Muscle of back (tissue), 13 donors: ENCODE measurements at places on chromosomes 13 and 19. TPM values are rescaled to one million over a fixed set of nuclear protein-coding genes. Genes with fewer than 3 reads are reported as not detected.

GRCh38 chr19:4373013-4373367 is 27.4 kb downstream of the SH3GL1 start:
- DNase-seq, result no peak

- peak; percentile 39 for DNase-seq
These were observed 129.5 kb downstream of the CYSLTR2 start for GRCh38 chr13:48783181-48783630.

KLK3 gene
- not detected for polyA plus RNA-seq

- no peak for DNase-seq
These were observed 1381.5 kb downstream of the SLITRK5 start for GRCh38 chr13:89052699-89053098.

GRCh38 chr19:511101-511851 is 4.0 kb downstream of the TPGS1 start:
- DNase-seq, result no peak

RNF113B gene
- not detected for polyA plus RNA-seq

KCTD15 gene
- 45.6 TPM for polyA plus RNA-seq

- no peak for DNase-seq
These were observed 24.1 kb downstream of the SLC25A30 start for GRCh38 chr13:45393941-45394570.

DNA sequence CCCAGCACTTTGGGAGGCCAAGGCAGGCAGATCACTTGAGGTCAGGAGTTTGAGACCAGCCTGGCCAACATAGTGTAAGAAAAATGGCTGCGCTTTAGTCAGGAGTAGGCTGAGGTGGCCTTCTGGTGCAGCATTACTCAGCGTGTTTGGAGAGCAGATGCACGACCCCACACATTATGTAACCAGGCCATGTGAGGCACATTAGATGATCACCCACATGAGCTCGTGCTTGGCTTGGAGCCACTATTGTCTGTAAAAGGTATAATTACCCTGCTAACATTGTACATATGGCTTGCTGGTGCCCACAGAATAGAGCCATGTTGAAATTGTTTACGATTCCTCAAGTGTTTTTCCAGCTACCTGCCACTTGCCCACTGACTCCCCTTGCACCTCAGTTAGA is 24.0 kb upstream of the SCEL start:
- no peak for DNase-seq

ZNF350 gene
- 7.8 TPM for polyA plus RNA-seq

GRCh38 chr13:23770973-23771372 is 118.2 kb downstream of the MIPEP start:
- DNase-seq, result no peak

- no peak for DNase-seq
These were observed 124.9 kb downstream of the CYSLTR2 start for GRCh38 chr13:48778610-48779009.

RNF17 gene
- polyA plus RNA-seq, result 0.13 TPM

ICAM4 gene
- polyA plus RNA-seq, result 0.54 TPM

DNA sequence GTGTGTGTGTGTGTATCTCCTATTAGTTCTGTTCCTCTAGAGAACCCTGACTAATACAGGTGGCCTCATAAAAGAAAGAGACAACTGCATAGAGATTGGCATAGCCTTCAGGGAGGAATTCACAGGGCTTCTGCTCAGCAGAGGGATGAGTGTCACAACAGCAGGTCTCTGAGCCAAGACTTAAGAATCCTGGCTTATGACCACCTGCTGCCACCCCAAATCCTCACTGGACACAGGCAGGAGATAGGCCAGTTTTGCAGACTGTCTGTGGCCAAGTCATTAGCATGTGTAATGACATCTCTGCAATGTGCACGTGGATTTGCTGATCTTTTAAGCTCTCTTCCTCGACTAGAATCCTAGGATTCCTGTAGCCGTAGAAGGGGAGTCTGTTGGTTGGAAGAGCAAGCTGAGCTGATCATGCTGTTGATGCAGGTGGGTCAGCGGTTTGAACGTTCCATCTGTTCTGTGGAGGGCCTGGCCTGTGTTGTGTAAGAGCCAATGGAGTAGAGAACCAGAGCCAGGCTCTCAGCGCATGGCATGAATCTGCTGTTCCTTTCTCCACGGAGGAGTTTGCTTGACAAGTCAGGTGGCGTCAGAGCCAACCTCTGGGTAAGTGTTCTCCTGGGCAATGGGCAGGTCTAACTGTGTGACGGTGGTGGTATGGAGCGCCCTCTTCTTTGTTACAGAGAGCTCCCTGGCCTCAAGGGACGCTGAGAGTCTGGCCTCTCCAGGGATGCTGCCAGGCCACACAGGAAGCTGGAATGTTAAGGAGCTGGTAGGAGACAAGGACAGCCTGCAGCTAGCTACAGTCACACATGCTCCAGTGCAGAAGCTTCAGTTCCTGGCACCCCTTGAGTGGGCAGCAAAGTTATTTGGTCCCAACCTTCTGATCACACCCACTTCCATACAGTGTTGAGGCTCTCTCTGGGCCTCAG is 503.1 kb downstream of the FOXO1 start:
- peak; percentile 49 for DNase-seq

SHD gene
- 93.3 TPM for polyA plus RNA-seq

SLITRK6 gene
- polyA plus RNA-seq, result 8.1 TPM

- DNase-seq, result no peak
These were observed 34.7 kb downstream of the PHF11 start for GRCh38 chr13:49530457-49530856.

GRCh38 chr19:16928916-16929315 is 40.1 kb downstream of the F2RL3 start:
- no peak for DNase-seq

DNA sequence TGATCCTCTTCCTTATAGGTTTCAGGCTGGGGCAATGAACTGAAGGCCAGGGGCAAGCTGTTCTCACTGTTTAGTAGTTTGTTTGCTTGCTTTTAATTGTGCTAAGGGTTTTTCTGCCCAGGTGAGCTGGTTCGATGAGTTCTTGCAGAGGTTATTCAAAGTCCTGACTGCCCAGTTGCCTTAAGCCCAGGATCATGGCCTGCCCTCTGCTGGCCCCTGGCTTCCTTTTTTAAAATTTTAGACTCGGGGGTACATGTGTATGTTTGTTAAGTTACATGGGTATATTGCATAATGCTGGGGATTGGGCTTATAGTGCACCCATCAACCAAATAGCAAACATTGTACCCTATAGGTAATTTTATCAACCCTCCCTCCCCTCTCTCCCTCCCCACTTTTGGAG is 65.7 kb downstream of the ZNF536 start:
- no peak for DNase-seq

DNA sequence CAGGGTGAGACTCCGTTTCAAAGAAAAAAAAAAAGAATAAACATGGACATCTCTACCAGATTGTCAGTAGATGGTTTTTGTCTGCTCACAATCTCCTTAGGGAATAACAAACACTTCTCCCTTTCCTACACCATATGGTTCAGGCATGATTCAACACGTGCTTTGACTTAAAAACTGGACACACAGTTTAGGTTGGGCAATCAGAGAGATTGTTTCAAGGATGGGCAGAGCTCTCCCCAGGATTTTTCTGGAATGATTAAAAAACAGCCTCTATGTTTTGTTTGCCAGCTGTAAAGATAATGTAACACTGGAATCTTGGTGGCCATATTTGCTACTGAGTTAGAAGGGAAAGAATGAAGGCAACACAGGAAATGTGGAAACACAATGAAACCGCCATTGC is 150.1 kb upstream of the TSC22D1 start:
- peak; percentile 61 for DNase-seq

DNA sequence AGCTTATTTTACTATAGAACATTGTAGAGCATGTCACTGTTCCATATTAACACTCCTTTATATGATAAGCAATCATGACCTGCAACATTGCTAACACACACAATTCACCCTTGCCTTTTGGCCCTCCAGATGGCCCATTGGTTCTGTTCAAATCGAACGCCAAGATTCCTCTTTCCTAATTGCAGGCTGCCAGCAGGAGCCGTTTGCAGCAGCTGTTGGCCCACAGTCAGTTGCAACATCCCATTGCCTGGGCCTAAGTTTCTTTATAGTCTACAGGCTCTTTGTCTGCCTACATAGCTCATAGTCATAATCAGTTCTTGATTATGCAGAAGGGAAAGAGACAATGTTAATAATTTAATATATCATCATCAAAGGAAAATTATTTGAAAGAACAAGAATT is 37.6 kb downstream of the KCTD12 start:
- DNase-seq, result no peak

DNA sequence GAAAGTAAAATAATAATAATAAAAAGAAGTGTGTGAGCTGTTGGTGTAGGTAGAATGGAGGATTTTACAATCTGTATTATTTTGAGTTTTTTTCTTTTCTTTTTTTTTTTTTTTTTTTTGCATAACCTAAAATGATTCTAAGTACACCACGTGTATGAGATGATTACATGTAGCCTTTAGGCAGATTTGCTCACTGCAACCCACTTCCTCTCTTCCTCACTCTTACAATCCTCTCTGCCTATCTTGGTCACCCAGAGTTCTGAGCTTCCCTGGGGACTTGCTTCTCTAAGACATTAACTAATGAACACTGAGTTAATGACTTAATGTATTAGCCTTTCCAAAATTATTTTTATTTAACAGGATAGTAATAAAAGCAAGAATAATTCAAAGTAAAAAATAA is 1169.6 kb downstream of the EFNB2 start:
- DNase-seq, result peak; percentile 9

GPATCH1 gene
- 6.8 TPM for polyA plus RNA-seq

CFAP97D2 gene
- polyA plus RNA-seq, result not detected

GRCh38 chr19:4455719-4456475 is 1.7 kb downstream of the UBXN6 start:
- DNase-seq, result peak; percentile 77

DNA sequence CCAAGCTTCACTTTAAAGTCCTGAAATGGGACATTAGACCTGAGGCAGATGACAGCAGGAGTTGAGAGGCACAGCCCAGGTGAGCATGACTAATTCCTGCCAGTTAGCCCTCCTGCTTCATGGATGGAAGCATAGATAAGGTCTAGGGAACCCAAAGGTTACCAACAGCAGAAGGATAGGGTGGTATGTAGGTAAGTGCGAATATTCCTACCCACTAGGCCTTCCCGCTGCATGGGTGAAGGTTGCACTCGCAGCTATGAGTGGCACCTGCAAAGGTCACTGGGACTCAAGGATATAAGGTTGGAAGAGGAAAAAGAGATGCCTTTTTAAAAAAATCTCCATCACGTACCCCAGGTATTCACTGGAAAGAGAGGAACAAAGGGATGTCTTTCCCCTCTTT is 12.2 kb upstream of the MLLT1 start:
- no peak for DNase-seq

- peak; percentile 65 for DNase-seq
These were observed 2.9 kb downstream of the LDLR start for GRCh38 chr19:11092181-11092538.

GRCh38 chr19:51595190-51596175 is 24.4 kb downstream of the ZNF175 start:
- no peak for DNase-seq

SWSAP1 gene
- 1.6 TPM for polyA plus RNA-seq

GRCh38 chr19:35115177-35115951 is at the start of gene FXYD3:
Gene FXYD3 (plus strand): TSS chr19:35115823. CDS start chr19:35119377, 3,554 bp downstream.
- no peak for DNase-seq

C19orf18 gene
- 0.68 TPM for polyA plus RNA-seq
